ENCODE measurements at places on chromosomes 4 and X.
A peak's percentile ranks its signal among the peaks of the same experiment; 100 is the strongest.

DNA sequence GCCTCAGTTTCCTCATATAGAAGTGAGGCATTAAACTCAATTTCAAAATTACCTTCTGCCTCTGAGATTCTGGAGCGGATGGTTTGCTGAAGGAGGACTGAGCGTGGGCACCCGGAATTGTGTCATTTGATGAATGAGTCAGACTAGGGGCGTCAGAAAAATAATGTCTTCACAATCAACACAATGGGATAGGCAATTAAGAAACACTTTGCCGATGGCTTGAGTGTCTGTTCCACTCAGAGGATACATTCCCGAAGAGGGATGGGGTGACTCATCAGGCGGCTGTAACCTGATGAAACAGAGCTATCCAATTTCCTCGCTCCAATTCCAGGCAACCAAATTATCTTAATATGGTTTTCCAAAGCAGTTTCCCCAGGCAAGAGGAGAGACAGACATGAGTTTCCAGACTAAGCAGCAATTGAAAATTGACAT lies 1.2 kb upstream of the CHRNA9 start:
- no peak for DNase-seq

DNA sequence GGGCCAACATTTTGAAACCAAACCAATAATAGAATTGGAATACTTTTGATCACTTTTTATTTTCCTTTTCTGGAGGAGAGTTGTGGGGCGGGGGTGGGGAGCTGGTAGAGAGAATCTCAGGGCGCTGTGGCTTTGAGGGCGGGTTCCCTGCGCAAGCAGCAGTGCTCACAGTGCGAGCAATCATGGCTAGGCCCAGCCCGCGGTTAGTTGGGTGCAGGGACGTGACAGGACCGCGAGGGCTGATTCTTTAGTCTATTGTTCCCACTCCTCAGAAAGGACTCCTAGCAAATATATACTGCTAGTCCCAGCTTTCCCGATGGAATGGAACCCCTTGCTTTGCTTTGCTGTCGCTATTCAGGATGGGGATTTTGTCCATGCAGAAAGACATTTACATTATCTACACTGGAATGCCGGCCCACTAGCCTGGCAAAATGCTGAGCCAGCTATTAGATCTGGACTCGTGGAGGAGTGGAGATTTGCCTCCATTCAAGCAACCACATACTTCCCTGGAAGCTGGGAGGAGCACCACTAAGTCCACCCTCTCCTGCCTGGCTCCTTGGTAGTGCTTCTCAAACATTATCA lies 23.9 kb upstream of the APLN start:
- DNase-seq: no peak

DNA sequence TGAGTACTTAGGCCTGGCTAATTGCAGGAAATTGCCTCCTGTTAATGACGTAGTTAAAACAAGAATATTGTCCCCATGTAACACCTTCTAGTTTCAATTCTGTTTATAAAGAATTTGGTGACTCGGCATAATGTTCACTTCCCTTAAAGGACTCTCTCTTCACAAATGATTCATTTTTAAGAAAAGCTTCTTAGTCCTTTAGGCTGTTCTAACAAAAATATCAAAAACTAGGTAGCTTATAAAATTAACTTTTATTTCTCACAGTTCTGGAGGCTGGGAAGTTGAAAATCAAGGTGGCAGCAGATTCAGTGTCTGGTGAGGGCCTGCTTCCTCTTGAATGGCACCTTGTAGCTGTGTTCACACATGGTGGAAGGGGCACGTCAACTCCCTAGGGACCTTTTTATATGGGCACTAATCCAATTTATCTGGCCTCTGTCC lies 23.8 kb downstream of the COL25A1 start:
- DNase-seq: peak; percentile 42

- peak; percentile 79 for DNase-seq
These were observed 651 bp downstream of the UCHL1 start for GRCh38 chr4:41257257-41257901.

- DNase-seq: peak; percentile 67
These were observed 1.3 kb downstream of the NOP14 start for GRCh38 chr4:2961811-2962441.

DNA sequence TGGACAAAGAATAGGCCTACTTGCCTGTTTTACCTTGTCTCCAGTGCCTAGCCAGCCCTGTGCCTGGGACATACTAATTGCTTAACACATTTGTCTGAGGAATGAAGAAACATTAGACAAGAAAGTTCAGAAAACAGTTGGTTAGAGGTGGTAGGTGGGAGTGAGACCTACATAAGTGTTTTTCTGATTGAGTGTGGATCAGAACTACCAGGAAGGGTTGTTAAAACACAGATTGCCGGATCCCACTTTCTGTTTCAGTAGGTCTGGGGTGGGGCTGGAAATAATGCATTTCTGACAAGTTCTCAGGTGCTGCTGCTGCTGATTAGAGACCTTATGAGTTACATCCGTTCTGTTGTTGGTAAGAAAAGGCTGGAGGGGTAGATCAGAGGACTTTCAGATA lies 5.7 kb upstream of the JADE1 start:
- peak; percentile 82 for DNase-seq

DNA sequence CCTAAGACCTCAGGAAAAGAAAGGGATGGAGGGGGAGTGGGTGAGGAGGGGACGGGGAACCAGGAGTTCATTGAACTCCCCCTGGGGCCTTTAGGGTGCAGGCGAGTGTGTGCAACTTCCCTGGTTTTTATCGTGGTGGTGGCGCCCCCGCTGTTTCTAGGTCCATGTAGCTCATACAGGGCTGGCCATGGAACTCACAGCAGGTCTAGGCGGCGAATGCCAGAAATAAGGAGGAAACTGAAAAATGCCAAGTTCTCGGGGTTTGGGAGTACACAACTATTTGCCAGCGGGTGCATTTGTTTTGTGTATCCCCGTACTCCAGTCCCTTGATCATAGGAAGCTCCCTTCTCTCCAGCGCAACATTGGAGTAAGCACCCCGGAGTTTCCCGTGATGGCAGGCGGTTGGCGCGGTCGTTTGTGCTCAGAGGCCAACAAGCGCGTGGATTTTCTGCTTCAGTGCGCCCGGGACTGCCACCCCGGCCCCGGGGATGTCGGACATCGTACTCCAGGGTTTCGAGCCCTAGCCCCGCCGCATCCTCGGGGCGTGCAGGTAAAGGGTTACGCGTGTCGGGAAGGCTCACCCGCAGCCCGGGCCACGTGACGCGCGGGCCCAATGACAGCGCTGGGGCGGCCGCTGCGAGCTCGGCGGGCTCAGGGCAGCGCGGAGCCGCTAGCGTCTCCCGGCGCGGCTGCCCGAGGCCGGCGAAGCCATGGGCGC lies 208.9 kb downstream of the NWD2 start:
- peak; percentile 34 for DNase-seq

GRCh38 chrX:153443476-153444332 lies 2.2 kb downstream of the TREX2 start:
- no peak for DNase-seq

DNA sequence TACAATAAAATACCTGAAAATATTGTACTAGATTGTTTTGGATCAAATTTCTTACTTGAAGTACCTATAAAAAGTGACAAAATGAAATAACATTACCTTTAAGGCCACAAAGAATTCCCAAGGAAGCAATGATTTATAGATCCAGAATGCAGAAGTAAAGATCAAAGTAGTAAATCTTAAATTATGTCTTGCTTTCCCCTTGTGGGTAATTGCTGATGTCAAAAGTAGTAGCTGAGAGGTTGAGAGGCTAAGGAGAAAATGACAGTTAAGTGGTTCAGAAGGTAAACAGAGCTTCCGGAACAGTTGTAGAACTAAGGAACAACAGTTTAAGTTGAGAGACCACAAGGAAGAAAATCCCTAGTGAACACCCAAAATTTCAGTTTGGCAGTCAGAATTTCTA lies 358.3 kb downstream of the GABRG1 start:
- DNase-seq: no peak

GRCh38 chrX:154382483-154383069 lies 3.5 kb downstream of the EMD start:
- DNase-seq: no peak

GRCh38 chr4:26272654-26273615 lies 47.9 kb upstream of the RBPJ start:
- no peak for DNase-seq

- DNase-seq: no peak
These were observed 289.1 kb downstream of the PCDH19 start for GRCh38 chrX:100120956-100121355.

DNA sequence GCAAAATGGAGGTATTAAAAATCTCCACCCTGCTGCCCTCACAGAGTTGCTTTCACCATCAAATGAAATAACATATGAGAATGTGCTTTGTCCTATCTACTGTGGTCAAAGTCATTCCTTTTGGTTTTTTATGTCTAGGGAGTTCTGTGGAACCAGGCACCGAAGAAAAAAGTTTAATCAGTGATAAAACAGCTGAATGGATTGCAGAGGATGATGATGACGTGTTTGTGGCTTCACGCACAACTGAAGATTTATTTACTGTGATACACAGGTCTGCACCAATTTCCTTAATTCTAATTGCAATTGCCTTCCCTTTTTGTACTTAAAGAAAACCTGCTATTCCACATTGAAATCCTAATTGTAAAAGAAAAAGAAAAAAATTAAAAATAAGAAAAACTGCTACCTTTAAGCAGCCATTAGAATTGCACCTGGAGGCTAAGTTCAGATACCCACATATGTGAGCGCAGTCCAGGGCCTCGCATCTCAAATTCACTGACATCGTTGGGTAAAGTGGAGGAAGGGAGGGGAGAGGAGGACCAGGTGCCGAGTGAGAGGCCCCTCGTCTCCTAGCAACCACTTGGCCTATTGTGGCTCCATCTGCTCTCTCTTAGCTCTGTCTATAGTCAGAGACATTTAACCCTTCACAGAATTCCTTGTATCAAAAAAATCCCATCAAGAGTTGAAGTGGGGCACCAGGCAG lies 10.5 kb upstream of the RTL5 start:
- no peak for DNase-seq

- peak; percentile 21 for DNase-seq
These were observed 17.1 kb upstream of the GPRIN3 start for GRCh38 chr4:89324671-89325070.

DNA sequence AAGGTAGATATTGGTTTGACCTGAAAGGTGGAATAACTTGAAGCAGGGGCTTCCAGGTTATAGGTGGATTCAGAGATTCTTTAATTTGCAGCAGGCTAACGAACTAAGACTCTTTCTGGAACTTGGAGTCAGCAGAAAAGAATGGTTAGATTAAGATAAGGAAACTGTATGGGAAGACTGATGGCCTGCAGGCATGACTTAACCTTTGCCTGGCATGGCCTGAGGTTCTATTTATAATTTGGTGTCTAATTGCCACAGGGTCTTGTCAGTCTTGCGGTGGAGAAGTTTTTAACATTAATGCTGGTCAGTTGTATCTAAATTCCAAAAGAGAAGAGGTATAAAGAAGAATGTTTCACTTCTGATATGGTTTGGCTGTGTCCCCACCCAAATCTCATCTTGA lies 110.3 kb upstream of the VCX3A start:
- no peak for DNase-seq

GRCh38 chr4:40152637-40153036 lies 44.2 kb upstream of the RHOH start:
- DNase-seq: peak; percentile 19

DNA sequence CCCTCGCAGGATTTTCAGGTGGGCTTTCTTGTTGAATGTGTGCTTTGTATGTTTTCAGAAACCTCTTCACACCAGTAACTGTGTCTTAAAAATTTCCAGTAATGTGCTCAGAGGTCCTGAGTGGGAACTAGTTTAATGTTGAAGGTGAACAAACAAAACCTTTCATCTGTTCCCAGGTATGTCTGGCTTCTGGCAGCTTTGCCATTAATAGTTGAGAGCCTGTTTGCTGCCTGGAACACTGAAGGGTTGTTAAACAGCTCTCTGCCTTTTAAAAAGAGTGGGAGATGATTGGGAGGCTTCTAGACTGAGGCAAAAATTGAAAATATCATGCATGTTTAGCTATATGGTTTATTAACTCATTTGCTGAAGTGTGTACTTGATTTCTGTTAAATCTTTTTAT lies 161.2 kb upstream of the AGTR2 start:
- no peak for DNase-seq

- DNase-seq: peak; percentile 38
These were observed 164.4 kb downstream of the QDPR start for GRCh38 chr4:17347445-17347844.

- no peak for DNase-seq
These were observed 464 bp downstream of the RASGEF1B start for GRCh38 chr4:81471298-81471587.

DNA sequence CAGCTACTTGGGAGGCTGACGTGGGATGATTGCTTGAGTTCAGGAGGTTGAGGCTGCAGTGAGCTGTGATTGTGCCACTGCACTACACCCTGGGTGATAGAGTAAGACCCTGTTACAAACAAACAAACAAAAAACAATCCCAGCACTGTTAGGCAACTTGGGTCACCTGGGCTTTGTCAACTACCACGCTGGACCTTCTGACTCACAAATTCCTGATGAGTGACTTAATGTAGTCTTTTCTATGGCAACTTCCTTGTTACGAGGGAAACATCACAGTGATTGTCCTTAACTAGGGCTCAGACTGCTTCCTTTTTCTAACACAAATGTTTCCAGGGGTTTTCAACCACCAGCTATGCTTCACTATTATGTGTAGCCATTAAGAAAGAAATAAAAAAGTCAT lies 128.8 kb upstream of the GPC4 start:
- DNase-seq: no peak

GRCh38 chr4:3313139-3313538 lies 20.3 kb downstream of the RGS12 start:
- DNase-seq: no peak

DNA sequence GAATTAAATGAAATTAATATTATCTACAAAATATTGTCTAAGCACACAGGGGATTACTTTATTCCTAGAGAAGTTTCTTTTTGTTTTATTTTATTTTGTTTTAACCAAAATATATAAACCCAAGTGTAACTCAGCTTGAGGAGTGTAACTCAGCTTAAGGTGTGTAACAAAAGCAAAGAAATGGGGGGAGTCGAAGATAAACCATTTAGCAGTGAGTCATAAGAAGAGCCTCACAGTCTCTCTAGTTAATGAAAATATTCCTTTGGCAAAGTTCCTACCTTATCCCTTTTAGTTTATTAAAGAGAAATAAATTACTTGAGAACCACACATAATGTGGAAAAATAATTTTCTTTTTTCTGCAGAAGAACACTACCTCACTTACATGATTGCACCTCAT lies 261.8 kb downstream of the KCTD8 start:
- DNase-seq: no peak

DNA sequence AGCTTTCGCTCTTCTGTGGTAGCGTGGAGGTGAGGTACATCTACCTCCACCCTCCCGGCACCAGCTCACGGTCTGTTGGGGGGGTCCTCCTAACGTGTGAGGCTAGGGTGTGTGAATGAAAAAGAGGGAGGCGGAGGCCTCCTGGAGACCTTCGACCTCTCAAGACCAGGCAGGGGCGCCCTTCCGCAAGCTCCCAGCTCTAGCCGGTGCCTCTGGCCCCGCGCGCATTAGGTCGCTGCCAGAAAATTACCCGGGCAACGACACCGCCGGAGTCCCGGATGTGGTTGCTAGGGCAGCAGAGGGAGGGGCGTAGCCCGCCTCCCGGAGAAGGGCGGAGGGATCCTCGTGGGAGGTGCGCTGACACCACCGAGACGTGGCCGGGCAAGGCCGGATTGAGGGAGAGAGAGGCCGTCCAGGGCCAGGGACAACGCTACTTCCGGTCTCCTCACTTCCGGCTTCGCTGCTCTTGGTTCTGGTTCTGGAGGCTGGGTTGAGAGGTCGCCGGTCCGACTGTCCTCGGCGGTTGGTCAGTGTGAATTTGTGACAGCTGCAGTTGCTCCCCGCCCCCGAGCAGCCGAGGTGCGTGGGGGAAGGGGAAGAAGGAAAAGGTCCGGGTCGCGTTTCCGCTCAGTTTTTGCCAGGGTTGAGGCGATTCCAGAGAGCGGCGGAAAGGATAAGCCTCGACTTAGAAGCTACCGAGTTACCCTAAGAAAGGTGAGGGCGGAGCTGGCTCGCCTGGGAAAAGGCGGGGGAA lies at the start of the genes ARFIP1 and TIGD4:
Gene ARFIP1, plus strand, starts transcription at position 442 of the 754 bp plus-strand sequence. CDS start 49,680 bp downstream, outside the sequence.
Gene TIGD4, minus strand, starts transcription at position 218 of the 754 bp plus-strand sequence. CDS start 8,726 bp downstream, outside the sequence.
- peak; percentile 98 for DNase-seq

- no peak for DNase-seq
These were observed 69.9 kb upstream of the TNIP3 start for GRCh38 chr4:121233982-121234381.

All from GM12865 (cell line).